ENCODE measurements at places on chromosomes 5 and 9.

DNA sequence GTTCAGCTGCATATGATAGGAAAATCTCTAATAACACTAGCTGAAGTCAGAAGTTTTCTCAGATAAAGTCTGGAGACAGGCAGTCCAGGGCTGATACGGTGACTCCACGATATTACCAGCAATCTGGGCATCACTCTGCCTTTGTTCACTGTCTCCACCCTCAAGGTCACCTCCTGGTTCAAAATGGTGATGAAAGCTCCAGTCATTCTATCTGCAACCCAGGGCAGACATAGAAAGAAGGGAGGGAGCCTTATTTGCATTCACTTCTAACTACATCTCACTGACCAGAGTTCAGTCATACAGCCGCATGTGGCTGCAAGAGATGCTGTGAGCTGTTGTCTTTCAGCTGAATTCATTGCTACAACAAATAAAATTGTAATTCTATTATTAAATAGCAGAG, 22.4 kb upstream of the GPR151 start:
- DNase-seq = no peak

DNA sequence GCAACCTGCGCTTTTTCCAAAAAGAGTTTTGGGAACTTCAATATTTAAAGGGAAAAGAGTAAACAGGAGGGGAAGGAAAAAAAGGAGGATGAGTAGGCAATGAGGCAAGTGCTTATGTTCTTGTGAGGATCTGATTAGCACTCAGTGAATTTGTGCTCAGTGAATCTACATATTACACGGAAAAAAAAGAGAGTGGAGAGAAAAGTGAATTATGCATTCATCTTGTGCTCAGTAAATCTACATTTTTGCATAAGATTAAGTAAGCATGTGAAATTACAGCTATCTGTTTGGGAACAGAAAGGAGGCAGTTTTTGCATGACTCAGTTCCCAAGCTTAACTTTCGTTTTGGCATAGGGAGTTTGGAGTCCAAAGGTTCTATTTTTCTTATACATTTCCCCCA, 170.1 kb downstream of the CDH10 start:
- DNase-seq = no peak

DNA sequence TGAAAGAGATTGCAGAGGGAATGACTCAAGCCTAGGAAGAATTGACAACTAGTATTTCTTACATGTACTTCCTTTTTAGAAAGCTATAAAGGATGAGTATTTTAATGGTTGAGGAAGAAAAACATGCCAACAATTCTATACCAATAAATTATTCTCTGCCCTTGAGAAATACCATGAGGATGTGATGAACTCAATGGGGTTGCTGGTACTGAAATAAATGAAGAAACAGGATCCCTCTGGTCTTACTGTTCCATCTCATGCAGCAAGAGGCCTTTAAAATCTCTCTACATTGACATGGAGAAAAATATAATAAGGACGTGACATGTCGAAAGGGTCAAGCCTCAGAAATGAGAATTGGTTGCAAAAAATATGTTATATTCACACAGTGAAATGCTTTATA, 477.3 kb downstream of the GABRG2 start:
- DNase-seq = no peak

- no peak for DNase-seq
These were observed 993.9 kb upstream of the ACO1 start for GRCh38 chr9:31390403-31391025.

- no peak for DNase-seq
These were observed 282.4 kb upstream of the RPS23 start for GRCh38 chr5:82560561-82560960.
